Activated gamma-delta T cell treated with Interleukin-2 at 50 U/mL for 16 hours (primary cell): ENCODE measurements at places on chromosomes 13 and 19.

GRCh38 chr13:40928980-40929379 is 90.1 kb downstream of the ELF1 start:
- no peak for DNase-seq

DNA sequence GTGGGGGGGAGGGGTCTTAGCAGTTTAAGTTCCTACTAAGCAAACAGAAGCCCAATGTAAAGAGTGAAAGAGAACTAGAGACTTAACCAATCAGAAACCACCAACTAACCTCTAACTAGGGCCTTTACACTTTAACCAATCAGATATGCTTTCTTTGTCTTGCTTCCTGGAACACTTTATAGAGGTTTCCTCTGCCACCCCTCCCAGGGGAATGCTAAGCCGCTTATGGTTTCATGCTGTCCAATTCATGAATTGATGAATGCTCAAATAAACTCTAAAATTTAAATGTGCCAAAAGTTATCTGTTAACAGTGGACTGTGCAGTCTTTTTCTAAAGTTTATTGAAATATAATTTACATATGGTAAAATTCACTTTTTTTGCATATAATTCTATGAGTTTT is 33.9 kb upstream of the LATS2 start:
- no peak for DNase-seq

DNA sequence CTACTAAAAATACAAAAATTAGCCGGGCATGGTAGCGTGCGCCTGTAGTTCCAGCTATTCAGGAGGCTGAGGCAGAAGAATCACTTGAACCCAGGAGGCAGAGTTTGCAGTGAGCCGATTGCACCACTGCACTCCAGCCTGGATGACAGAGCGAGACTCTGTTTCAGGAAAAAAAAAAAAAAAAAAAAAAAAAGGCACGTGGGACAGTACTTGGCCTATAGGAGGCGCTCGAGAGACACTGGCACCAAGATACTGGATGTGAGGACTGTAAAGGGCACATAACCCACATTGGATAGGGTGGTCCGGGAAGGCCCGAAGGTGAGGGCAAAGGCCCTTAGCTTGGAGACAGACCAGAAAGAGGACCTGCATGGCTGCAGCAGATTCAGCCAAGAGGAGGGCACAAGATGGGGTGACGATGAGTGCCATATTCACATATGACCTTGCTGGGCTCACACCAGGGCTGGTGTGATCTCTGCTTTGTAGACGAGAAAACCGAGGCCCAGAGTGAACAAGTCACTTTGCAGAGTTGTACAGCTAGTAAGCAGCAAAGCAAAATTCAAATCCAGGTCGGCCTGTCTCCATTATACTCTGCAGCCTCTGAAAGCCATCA is 89.4 kb downstream of the DPF1 start:
- no peak for DNase-seq

GRCh38 chr13:21075379-21076249 is 14.2 kb upstream of the LATS2 start:
- DNase-seq: peak; percentile 31

GRCh38 chr19:56309511-56310185 is 5.0 kb downstream of the ZSCAN5A start:
- DNase-seq: peak; percentile 39

DNA sequence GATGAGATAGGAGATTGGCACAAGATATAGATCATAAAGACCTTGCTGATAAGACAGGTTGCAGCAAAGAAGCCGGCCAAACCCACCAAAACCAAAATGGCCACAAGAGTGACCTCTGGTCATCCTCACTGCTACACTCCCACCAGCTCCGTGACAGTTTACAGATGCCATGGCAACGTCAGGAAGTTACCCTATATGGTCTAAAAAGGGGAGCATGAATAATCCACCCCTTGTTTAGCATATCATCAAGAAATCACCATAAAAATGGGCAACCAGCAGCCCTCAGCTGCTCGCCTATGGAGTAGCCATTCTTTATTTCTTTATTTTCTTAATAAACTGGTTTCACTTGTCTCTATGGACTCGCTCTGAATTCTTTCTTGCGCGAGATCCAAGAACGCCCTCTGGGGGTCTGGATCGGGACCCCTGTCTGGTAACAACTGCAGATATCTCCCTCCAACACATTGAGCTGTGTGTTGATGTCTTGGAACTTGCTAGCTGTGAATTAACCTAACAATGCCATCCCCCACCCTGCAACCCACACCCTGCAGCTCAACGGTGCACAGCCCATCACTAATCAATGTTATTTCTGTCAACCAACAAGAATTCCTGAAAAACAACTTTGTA is 27.1 kb upstream of the GRTP1 start:
- DNase-seq: no peak

GRCh38 chr13:99854366-99854765 is 117.2 kb downstream of the ZIC5 start:
- DNase-seq: no peak

DNA sequence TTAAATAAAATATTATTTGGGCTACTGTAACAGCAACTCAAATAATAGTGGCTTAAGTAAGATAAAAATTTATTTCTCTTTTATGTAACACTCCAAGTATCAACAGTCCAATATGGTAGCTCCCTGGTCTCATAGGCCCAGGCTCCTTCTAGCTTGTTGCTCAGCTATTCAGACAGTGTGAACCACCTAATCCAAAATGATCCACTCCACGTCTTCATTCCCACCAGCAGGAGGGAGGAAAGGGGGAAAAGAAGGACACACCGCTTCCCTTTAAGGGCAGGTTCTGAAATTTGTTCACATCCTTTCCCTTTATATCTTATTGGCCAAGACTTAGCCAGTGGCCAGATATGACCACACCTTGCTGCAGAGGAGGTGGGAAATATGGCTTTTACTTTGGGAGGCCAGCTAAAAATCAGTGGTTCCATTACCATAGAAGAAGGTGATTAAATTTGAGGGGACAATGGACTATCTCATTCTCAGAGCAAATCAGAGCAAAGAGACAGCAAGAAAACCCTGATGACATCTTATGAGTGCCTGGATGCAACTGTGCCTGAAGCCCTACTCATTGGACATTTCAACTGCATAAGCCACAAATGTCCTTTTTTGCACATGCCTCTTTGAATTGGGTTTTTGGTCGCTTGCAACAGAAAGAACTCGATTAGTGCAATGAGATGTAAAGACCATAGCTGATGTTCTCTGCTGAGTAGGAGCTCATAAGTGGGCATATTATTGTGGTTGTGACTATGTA is 7.0 kb upstream of the EPOR start:
- DNase-seq: no peak

- peak; percentile 47 for DNase-seq
These were observed 674 bp downstream of the BRD4 start for GRCh38 chr19:15331419-15332310.

DNA sequence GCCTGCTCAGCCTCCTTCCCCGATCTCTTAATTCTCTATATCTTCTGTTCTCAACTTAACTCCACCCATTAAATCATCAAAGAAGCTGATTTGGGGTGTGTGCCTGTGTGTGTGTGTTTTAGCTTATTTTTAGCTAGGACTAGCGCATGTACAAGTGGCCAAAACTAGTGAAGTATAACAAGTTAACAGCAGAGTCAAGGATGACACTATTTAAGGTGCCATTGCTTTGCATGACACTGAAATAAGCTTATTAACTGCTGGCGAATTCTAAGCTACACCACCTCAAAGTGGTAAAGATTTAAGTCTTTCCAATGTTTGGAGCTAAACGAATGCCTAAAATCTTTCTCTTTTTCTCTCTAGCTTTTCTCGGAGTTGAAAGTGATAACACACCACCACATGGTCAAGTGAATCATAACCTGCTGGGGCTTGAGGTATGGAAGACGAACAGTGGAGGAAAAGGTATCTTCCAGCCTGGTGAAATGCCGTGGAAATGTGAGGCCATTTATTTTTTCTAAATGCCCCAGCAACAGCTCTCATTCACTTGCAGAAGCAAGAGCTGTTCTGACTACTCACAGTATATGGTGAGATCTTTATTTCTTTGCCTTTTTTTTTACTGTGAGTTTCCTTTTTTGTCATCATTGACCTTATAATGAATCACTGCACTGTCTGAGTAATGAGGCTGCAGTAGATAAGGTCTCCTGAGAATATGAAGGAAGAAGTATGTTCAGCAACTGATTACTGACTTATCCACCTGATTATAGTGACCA is 570.3 kb downstream of the PCDH9 start:
- no peak for DNase-seq

- peak; percentile 54 for DNase-seq
These were observed 59.7 kb downstream of the SPATA13 start for GRCh38 chr13:24220086-24220703.

GRCh38 chr13:99191900-99192399 is 8.7 kb upstream of the UBAC2 start:
- DNase-seq: no peak

GRCh38 chr19:31285744-31286143 is 63.5 kb downstream of the TSHZ3 start:
- DNase-seq: no peak

GRCh38 chr19:50932018-50932689 is 20.7 kb downstream of the KLK5 start:
- DNase-seq: no peak

DNA sequence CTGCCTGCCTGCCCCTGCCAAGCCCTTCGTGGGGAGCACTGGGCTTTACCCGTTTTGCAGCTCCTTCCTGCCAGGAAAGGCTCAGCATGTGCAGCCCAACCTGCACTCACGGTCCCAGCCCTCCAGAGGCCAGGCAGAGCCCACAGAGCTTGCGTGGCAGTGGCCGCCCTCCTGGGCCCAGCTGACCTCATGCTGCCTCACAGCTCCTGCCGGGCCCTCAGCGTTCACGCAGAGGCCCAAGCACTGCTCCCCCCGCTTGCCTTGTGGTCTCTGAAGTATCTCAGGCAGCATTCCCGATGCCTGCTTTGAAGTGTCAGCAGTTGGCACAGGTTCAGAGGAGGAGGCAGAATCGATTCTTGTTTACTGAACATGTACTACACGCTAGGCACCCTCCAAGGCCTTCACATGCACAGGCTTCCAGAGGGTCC is 32.5 kb downstream of the CAPN12 start:
- DNase-seq: no peak

DNA sequence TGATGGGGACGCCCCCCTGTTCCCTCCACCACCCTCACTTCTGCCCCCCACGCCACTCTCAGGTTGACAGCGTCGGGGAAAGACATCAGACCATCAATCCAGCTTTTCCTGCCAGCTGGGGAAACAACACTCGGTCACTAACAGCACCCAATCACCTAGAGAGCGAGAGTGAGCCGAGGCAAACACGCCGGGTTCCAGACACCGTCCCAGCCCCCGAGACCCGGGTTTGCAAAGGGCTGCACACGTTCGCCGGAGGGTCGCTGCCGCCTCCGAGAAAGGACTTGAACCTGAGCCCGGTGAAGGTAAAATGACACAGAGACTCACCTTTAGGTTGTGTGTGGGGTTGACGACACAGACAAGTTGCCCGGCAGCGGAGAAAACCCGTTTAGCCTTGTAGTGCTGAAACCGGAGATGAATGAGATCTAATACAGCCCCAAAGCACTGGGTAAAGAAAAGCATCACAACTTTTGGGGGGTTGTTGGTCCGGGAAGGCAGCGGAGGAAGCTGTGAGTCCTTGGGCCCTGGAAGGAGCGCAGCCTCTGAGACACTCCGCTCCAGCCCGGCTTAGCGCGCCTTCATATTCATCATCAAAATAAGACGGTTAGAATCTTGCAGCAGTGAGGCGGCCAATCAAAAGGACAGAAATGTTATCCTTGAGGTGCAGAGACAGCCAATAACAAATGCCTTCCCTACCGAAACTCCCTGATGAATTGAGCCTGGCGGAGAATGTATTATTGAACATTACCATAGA is at the start of gene SIAH3:
TSS of gene SIAH3 (minus strand) at position 583 of the 751 bp plus-strand sequence. CDS start at position 459, 124 bp downstream.
- DNase-seq: peak; percentile 11

- no peak for DNase-seq
These were observed 940 bp upstream of the DCUN1D2 start for GRCh38 chr13:113491418-113491883.

GRCh38 chr13:46736541-46737310 is 60.2 kb downstream of the ESD start:
- DNase-seq: no peak

DNA sequence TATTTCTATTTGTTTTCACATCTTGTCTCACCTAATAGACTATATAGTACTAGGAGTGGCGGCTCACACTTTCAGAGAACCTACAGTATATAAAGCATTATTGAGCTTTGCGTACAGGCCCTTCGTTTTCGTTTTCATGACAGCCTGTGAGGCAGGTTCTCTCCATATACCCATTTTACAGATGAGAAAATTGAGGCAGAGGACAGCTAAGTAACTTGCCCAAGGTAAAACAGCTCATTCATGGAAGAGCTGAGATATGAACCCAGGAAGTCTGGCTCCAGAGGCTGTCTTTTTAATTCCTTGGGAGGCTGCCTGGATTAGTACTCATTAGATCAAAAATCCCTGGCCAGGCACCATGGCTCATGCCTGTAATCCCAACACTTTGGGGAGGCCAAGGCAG is 28.9 kb downstream of the FAAP24 start:
- DNase-seq: no peak

DNA sequence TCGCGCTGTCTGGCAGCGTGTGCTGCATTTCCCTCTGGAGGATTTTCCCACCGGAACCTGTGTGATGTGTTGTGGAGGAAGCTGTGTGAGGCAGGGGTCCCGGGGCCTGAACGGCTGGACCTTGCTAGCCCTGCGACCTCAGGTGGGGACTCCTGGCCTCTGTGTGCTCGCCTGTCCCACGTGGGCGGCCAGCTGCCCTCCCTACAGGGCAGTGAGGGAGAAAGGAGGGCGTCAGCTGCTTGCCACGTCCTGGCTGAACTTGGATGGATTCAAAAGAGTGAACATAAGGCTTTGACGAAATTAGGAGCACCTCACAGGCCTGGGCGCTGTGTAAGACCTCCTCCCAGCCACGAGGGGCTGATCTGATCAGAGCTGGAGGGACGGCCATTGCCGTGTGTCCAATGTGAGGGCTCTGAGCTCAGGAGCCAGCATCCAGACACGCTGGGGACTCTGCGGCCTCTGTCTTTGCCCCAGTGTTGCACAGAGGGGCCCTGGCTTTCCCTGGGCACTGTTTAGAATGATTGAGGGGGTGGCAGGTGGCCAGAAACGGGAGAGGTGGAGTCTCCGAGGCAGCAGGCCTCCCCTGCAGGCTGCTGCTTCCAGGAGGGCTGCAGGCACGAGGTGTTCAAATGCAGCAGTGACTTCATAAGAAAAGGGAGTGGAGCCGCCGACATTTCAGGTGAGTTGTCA is 13.0 kb downstream of the TFDP1 start:
- no peak for DNase-seq

- DNase-seq: no peak
These were observed 82.7 kb upstream of the RFC3 start for GRCh38 chr13:33735276-33735675.

DNA sequence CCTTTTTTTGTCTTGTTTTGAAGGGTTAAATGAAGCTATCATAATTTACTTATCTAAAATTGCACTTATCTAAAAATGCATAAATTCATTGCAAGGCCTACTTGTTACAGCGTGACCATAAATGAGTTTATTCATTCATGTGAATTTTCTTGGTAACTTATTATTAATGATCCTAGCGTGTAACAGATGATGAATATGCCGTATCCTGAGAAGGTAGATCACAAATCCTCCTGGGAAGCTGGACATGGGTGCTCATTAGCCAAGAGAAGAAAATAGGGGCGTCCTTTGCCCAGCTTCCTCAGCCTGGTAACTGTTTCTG is 21.3 kb downstream of the TNFSF11 start:
- no peak for DNase-seq

- no peak for DNase-seq
These were observed 7.6 kb downstream of the NUCB1 start for GRCh38 chr19:48907671-48908070.

- no peak for DNase-seq
These were observed 506.7 kb upstream of the NBEA start for GRCh38 chr13:34435338-34435737.

GRCh38 chr19:33780746-33781145 is 15.9 kb upstream of the KCTD15 start:
- no peak for DNase-seq

- DNase-seq: peak; percentile 67
These were observed 65.4 kb downstream of the RUBCNL start for GRCh38 chr13:46321494-46322225.
